ENCODE measurements at places on chromosomes 16 and 17.

GRCh38 chr16:72013888-72014581, 5.5 kb downstream of the DHODH start:
- no peak for DNase-seq

DNA sequence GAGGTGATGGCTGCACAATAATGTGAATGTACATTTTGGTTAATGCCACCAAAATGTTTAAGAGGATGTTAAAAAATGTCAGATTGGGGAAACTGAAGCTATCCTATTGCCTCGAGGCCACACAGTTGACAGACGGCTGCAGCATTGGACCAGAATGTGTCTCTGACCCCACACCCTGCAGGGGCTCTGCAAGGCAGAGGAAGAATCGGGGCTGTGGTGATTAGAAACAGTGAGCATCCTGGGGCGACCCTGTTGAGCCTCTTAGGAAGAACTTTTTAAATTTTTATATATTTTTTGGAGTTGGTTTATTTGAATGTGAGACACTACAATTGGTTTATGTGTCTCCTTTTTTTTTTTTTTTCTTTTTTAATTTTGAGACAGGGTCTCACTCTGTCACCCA, 15.0 kb upstream of the ADORA2B start:
- no peak for DNase-seq

DNA sequence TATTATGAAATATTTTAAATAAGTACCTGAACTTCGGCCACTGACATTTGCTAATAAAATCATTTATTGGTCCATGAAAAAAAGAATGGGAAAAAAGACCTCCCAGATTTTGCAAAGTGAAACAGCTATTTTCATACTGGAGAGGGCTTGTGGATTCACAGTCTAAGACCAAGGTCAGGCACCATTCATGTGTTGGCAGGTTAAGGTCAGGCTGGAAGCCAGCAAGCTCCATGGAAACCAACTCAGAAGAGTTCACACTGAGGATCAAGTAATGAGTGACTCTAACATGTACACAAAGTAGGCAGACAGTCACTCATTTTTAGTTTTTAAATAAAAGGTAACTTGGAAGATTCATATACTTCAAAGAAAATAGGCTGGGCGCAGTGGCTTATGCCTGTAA, 3.4 kb downstream of the DNAJA2 start:
- no peak for DNase-seq

- no peak for DNase-seq
Measured at GRCh38 chr16:67448580-67448979, 17.7 kb downstream of the HSD11B2 start.

DNA sequence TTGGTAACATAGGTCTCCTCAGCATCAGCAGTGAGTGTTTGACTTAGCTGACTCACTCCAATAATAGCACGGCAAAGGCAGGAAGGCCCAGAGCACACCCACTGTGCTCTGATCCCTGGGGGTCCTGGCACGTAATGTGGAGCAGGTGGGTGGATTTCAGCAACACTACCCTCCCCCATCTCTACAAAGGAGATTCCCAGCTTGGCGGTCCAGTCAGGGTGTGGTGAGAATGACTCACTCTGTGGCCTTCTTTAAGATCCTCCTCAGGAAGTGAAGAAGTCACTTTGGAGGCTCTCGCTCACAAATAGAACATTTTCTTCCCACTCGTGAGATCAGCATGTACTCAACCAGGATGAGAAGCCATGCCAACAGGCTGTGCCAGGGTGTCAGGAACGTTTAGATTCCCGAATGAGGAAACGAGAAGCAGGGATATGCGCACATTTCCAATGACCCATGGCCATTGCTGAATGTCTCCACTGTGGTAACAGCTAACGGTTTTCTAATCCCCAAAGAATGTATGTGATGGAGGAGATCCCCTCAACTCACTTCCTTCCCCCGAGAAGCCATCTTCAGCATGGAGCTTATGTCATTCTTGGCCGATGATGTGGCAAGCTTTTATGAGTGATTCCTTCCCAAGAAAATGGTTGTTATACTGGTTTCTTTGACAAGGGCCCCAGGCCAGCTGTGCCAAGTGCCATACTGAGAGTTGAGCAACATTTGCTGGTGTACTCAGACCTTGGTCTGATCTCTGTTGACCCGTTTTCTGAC, 365.2 kb downstream of the C16orf95 start:
- DNase-seq: no peak
